Memory B cell (primary cell): ENCODE measurements at places on chromosomes 4 and X.

- H3K36me3 ChIP-seq = no peaks in the 10 kb centered on the region
- H3K27me3 ChIP-seq = no peaks in the 10 kb centered on the region
- peaks cover 14% of the 10 kb centered on the region for H3K4me1 ChIP-seq
- no peak overlapping the region for H3K27ac ChIP-seq
Observed at GRCh38 chr4:148207068-148207467, 235.1 kb downstream of the NR3C2 start.

DNA sequence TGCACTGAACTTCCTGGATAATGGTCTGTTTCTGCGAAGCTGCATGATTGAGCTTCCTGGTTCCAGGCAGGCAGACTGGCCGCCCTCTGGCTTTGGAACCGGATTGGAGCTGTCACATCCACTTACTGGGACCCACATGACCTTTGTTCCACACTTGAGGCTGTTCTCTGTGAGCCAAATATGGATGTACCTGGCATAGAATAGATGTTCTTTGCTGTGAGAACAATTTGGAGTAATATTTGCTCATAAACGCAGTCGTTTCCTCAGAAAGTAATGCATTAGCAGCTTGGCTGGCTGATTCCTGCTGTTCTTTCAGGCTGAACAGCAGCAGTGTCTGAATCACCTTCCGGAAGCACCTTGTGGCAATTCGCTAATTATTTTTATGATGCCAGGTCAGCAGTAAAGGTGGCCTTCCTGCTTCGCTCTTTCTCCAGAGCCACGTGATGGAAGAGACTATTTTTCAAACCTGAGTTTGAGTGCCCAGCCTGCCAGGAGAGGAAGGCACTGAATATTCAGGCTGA is 78.1 kb upstream of the BOD1L1 start:
- H3K4me3 ChIP-seq = no peak overlapping the region
- peaks cover 3% of the 10 kb centered on the region for H3K4me1 ChIP-seq
- no peak overlapping the region for H3K27ac ChIP-seq
- DNase-seq = no peak
- peaks cover 5% of the 10 kb centered on the region for H3K27me3 ChIP-seq
- H3K36me3 ChIP-seq = no peaks in the 10 kb centered on the region

GRCh38 chr4:122815248-122815647 is 11.4 kb upstream of the FGF2 start:
- no peaks in the 10 kb centered on the region for H3K4me1 ChIP-seq
- H3K27ac ChIP-seq = no peak overlapping the region
- no peaks in the 10 kb centered on the region for H3K36me3 ChIP-seq
- no peaks in the 10 kb centered on the region for H3K27me3 ChIP-seq

DNA sequence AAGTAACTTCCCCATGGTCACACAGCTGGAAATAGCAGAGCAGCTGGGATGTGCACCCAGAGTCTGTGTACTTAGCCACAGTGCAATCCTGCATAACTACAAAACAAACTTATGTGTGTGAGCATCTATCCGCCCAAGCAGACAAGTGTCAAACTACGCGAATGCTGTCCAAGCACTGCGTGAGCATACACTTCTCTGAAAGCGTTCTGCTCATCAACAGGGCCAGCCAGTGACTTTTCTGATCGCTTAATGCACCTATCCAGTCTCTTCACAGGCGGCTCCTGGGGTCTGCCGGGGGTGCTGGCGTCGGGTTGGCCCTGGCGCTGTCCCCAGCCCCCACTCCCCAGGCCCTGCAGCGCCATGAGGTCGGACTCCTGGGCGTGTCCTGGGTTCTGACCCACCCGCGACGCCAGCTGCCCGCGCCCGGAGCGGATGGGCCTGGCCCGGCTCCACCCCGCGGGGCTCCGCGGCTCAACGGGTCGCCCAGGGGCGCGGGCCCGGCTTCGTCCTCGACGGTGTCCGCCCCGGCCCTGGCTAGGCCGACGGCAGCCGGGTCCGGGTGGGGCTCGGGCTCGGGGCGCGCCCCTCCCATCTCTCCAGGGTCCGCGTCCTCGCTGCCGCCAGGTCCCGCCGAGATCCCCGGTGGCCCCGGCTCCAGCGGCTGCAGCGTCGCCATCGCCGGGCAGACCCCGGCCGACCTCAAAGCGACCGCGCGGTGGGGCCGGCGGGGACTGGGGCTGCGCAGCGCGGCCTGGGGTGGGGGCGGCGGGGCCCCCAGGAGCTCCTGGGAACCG is 1.3 kb upstream of the ZNF141 start:
- H3K27ac ChIP-seq = peak overlapping the region; percentile 97
- DNase-seq = no peak
- H3K4me3 ChIP-seq = peak overlapping the region; percentile 98
- peaks cover 15% of the 10 kb centered on the region for H3K4me1 ChIP-seq

DNA sequence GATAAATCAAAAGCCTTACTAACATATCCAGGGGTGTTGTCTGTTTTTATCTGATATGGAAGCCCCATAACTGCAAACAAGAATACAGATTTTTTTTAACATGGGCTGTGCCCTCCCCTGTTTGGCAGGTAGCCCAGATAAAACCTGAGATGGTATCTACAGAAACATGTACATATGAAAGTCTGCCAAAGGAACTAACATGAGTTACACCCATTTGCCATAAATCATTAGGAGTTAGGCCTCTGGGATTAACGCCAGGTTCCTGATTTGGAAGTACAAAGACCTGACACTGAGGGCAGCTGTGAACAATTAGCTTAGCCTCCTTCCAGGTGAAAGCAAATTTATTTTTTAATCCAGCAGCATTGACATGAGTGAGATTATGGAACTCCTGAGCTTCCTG is 264.3 kb downstream of the TECRL start:
- no peak overlapping the region for H3K4me3 ChIP-seq
- H3K27me3 ChIP-seq = no peaks in the 10 kb centered on the region
- DNase-seq = no peak
- no peaks in the 10 kb centered on the region for H3K36me3 ChIP-seq

DNA sequence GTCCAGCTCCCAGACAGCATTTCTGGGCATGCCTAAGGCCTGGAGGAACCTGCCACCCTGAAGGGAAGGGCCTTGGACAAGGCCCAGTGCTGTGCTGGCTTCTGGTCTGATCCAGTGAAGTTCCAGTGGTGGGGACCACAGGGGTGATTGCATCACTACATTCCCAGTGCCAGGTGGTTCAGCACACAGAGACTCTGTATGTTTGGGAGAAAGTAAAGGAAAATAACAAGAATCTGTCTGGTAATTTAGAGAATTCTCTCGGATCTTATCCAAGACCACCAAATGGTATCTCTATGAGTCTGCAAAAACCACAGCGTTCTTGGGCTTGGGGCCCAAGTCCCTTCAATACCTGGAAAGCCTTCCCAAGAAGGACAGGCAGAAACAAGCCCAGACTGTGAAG is 131.8 kb upstream of the MAD2L1 start:
- H3K36me3 ChIP-seq = no peaks in the 10 kb centered on the region
- no peaks in the 10 kb centered on the region for H3K4me1 ChIP-seq
- H3K27ac ChIP-seq = no peak overlapping the region

DNA sequence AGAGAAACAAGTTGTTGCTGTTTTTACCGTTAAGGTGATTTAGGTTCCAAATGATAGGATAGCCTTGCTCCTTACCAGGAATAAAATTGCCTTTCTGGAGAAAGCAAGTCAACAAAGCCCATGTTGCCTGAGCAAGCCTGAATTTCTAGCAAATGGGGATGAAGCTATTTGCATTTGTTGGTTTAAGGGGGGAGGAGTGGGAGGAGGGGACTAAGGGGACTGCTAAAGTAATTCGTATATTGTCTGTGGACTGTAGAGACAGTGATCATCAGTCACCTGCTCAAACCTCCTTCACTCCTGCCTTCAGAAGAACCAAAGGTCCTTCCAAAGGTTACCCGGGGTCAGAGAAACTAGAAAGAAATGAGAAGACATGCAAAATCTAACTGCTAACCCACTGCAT is 65.8 kb downstream of the SCML2 start:
- DNase-seq = no peak
- H3K4me1 ChIP-seq = no peaks in the 10 kb centered on the region
- no peak overlapping the region for H3K27ac ChIP-seq

- peaks cover 5% of the 10 kb centered on the region for H3K4me1 ChIP-seq
- peaks cover 8% of the 10 kb centered on the region for H3K27me3 ChIP-seq
- H3K27ac ChIP-seq = peak overlapping the region; percentile 29
- H3K36me3 ChIP-seq = peaks cover 2% of the 10 kb centered on the region
- no peak for DNase-seq
Observed at GRCh38 chr4:113435893-113436292, 325.6 kb downstream of the CAMK2D start.

DNA sequence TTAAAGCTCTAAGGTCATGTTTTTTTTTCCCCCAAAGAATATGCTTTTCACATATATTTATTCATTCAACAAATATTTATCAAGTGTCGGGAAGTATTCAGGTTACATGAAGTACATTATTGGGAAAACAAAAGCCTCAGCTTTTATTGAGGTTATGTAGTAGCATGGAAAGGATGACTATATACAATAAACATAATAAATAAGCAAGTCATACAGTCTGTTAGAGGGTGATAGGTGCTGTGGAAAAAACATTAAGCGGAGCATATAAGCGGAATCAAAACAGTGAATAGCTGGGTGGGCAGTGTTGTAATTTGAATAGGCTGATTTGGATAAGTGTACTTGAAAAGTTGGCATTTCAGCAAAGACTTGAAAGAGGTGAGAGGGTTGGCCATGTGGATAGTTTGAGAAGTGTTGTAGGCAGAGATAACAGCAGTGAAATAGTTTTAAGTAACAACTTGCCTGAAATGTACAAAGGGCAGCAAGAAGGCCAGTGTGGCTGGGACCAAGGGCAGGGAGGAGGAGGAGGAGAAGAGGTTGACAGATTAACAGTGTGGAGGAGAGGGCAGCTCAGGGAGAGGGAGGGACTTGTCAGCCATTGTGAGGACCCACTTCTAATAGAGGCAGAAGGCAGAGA is 558.7 kb downstream of the SPRY1 start:
- no peaks in the 10 kb centered on the region for H3K27me3 ChIP-seq
- H3K4me1 ChIP-seq = no peaks in the 10 kb centered on the region
- H3K4me3 ChIP-seq = no peak overlapping the region
- DNase-seq = no peak
- no peak overlapping the region for H3K27ac ChIP-seq

DNA sequence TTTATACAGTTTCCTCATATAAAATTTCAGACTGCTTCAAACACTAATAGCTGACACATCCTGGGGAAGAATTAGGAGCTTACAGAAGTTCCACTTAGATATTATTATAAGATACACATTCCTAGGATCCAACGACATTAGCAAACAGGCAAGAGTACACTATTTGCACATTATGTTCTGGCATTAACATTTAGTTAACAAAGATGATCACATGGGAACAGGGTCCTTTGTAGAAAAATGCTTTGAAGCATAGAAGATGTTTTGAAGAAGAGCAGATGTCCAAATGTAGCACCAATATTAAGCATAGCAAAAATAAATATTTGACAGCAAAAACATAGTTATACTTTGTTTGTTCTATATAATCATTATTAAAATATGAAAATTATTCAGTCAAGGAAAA is 52.1 kb downstream of the BTC start:
- no peak for DNase-seq
- peaks cover 2% of the 10 kb centered on the region for H3K27me3 ChIP-seq
- no peak overlapping the region for H3K27ac ChIP-seq
- no peaks in the 10 kb centered on the region for H3K4me1 ChIP-seq

- H3K4me3 ChIP-seq = no peak overlapping the region
- no peaks in the 10 kb centered on the region for H3K4me1 ChIP-seq
- no peak overlapping the region for H3K27ac ChIP-seq
- no peaks in the 10 kb centered on the region for H3K27me3 ChIP-seq
- peaks cover 6% of the 10 kb centered on the region for H3K36me3 ChIP-seq
Observed at GRCh38 chr4:83316459-83317165, 18.0 kb downstream of the HPSE start.

DNA sequence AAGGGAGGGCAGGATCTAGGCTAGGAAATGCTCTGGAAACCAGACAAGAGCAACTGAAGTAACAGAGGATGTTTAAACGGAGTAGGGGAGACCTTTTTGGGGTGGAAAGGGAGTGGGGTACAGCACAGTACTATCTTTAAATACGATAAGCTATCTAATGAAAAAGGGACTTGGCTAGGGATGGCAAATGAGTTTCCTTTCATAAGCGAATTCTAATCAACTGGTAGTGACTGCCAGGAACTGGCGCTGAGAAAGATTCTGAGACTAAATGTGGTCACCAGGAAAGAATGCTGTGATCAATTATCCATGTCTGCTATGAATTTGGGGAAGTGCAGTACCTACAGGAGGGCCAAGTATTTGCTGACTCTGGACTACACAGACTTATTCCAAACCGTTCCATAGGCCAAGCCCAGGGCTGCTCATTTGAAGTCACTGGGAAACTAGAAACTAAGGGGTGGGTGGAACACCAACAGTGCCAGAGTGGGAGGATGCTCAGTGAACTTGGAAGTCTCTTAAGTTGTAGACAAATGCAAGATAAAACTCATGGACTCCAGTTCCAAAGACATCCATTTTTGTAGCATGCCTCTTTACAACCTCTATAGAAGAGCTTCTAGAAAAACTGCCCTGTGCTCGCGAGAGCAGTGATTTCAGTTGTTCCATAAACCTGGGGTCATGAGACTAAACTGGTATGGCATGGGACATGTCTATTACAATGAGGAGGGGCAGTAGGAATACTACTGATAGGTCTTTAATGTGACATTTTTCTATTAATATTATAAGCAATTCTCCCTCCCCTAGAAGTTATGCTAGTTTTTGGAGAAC is 2.0 kb downstream of the TRAPPC2 start:
- H3K27ac ChIP-seq = peak overlapping the region; percentile 42
- no peak for DNase-seq
- H3K4me3 ChIP-seq = no peak overlapping the region

- no peaks in the 10 kb centered on the region for H3K27me3 ChIP-seq
- no peaks in the 10 kb centered on the region for H3K4me1 ChIP-seq
- DNase-seq = no peak
- H3K36me3 ChIP-seq = no peaks in the 10 kb centered on the region
- H3K27ac ChIP-seq = no peak overlapping the region
- H3K4me3 ChIP-seq = no peak overlapping the region
Observed at GRCh38 chr4:20889901-20890300, 189.6 kb downstream of the PACRGL start.

- no peaks in the 10 kb centered on the region for H3K27me3 ChIP-seq
- peaks cover 3% of the 10 kb centered on the region for H3K4me1 ChIP-seq
- H3K27ac ChIP-seq = no peak overlapping the region
Observed at GRCh38 chrX:78796916-78797315, 49.4 kb downstream of the LPAR4 start.

DNA sequence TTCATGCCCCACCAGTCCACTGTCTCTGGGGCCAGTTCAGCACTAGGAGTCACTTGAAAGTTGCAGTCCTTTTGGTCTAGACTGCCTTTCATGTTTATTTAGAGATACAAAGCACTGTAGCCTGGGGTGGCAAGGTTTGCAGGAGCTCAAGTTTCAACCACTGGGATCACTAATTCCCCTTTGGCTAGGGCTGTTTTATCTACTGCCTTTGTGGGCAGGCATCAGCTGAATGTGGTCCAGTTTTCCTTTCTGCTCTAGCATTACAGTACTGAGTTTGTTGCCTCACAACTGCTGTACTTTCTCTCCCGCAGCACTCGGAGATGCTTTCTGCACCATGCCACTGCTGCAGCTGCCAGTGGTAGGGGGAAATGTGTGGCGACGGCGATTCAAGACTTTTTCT is 222.3 kb upstream of the HDX start:
- no peaks in the 10 kb centered on the region for H3K4me1 ChIP-seq
- no peaks in the 10 kb centered on the region for H3K36me3 ChIP-seq
- no peak overlapping the region for H3K27ac ChIP-seq

GRCh38 chr4:2924286-2924685 is 38.9 kb downstream of the NOP14 start:
- peaks cover 36% of the 10 kb centered on the region for H3K4me1 ChIP-seq
- H3K36me3 ChIP-seq = peaks cover 44% of the 10 kb centered on the region
- H3K27ac ChIP-seq = peak overlapping the region; percentile 99
- H3K27me3 ChIP-seq = no peaks in the 10 kb centered on the region
- no peak overlapping the region for H3K4me3 ChIP-seq
- DNase-seq = no peak

- no peaks in the 10 kb centered on the region for H3K27me3 ChIP-seq
- no peak overlapping the region for H3K27ac ChIP-seq
- no peaks in the 10 kb centered on the region for H3K4me1 ChIP-seq
- no peak for DNase-seq
- H3K36me3 ChIP-seq = no peaks in the 10 kb centered on the region
Observed at GRCh38 chr4:172780566-172781081, 388.0 kb upstream of the GALNT7 start.
